GM23248 (cell line): ENCODE measurements at places on chromosomes 1 and 21.
A peak's percentile ranks its signal among the peaks of the same experiment; 100 is the strongest.

DNA sequence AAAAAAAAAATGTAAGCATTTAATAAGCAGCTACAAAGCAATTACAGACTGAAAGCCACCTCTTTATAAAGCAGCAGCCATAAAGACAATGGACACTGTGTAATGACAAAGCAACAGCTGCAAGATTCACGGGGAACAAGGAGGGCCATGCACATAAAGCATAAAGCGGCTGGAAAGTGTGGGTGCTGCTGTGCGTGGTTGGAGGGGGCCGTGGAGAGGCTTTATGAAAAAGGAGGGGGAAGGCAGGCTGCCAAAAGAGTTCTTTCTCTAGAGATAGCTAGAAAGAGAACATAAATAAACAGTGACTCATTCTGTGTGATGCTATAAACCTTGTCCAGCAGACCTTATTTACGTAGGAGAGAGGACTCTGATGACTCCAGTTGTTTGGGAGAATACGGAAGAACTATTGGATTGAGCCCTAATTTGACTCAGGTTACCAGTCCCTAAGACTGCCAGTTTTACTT lies 49.3 kb downstream of the ADAMTS1 start:
- peak; percentile 86 for DNase-seq

GRCh38 chr1:107600607-107601160 lies 364.3 kb downstream of the VAV3 start:
- DNase-seq, result no peak

GRCh38 chr21:46308431-46308830 lies 15.2 kb downstream of the C21orf58 start:
- no peak for DNase-seq

DNA sequence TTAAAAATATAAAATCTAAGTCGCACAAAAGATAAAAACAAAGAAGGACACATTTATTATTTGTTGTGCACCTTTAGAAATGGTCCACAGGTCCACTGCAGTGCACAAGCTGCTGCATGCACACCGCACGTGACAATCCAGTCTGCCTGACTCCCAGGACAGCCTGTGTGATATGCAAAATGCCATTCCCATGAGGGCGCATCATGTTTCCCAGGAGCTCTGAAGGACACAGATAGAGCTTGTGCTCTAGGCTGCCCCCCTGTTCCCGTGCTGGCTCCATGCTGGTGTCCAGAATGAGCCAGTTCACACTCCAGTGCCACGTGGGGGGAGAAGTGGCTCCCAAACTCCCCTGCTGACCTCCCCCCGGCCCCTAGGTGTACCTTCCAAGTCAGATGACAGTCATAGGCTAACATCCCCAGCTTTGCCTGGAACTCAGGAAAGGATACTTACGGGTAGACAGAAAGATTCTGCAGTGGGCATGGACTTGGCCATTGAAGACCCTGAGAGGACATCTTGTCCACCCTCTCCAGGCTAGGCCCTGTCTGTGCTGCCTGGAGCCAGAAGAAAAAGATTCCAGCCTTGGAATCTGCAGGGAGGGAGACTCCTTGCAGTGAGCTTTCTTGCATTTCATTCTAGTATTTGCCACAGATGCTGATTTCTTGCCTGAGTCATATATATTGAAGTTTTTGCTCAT lies 26.3 kb downstream of the RAB7B start:
- peak; percentile 70 for DNase-seq

- peak; percentile 6 for DNase-seq
These were observed 287.5 kb downstream of the PTGER3 start for GRCh38 chr1:70760154-70760553.

GRCh38 chr1:239884796-239885195 lies 206.9 kb upstream of the FMN2 start:
- no peak for DNase-seq
